ENCODE measurements at places on chromosomes 2 and 18.

DNA sequence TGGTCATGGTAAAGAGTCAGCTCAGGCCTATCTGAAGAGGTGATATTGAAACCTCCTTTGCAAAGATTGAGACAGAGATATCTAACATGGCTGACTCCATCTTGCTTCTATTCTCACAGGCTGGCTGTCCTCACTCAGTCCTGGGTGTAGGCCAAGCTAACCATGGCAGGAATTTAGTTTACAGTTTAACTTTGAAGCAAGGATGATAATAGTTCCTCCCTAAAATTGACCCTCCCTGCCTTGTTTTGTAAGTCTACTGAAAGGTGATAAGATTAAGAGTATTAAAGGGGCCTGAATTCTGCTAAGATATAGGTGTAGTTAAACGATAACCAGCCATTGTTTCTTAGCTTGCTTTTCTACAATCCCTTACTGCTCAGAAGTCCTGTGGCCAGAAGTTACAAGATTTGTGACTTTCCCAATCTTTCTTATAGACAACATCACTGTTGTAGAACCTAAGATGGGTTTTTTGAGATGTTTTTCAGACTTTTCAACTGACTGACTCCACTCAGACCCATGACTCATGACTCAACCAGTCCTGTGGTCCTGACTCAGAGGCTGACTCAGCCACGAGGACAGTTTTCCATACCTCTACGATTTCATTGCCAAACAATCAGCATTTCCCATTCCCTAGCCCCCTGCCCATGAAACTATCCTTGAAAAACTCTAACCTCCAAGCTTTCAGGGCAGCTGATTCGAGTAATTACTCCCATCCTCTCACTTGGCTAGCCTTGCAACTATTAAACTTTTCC, 195.7 kb upstream of the SESTD1 start:
- DNase-seq, result no peak

GRCh38 chr2:230758566-230759480, 46.2 kb downstream of the CAB39 start:
- no peak for DNase-seq

- no peak for DNase-seq
Measured at GRCh38 chr2:32011485-32011960, 715 bp upstream of the MEMO1 start.

GRCh38 chr2:219171231-219171651, 1.4 kb upstream of the SLC23A3 start:
- DNase-seq, result no peak

- no peak for DNase-seq
Measured at GRCh38 chr2:173990970-173991819, 26.0 kb upstream of the SP3 start.

DNA sequence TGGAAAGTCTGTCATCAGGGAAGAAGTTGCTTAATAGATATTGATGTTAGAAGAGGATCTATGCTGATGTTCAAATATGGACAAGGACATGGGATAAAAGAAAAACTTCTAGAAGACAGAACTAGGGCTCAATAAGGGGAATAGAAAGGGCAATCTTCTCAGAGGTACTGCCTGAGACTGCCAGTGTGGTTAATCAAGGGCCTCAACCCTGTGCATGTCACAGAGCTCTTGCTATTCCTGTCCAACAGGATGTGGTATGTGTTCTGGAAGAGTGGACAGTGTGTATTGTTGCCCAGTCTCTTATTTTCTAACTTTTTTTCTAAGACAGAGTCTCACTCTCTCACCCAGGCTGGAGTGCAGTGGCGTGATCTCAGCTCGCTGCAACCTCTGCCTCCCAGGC, 27.8 kb upstream of the RNF125 start:
- DNase-seq, result no peak

DNA sequence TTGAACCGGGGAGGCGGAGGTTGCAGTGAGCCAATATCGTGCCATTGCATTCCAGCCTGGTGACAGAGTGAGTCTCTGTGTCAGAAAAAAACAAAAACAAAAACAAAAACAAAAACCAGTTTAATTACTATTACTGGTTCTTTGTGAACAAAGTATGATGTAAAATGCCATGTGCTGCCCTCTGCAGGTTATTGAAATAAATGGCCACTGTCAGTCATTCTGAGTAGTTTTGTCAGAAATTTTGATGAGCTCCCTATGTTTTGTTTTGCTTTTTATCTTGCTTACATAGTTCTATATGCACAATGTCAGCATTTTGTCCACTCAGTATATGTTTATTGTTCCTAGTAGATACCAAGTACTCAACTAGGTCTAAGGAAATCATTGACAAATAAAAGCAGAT, 423.6 kb upstream of the CHST9 start:
- no peak for DNase-seq

Data from NCI-H2107 (cell line).